ENCODE measurements at places on chromosomes 6 and 20. TPM values are rescaled to one million over a fixed set of nuclear protein-coding genes. Genes with fewer than 3 reads are reported as not detected.

GRCh38 chr6:47733879-47734558 lies 35.6 kb downstream of the ADGRF4 start:
- no peak overlapping the region for H3K27ac ChIP-seq
- DNase-seq = no peak
- H3K4me1 ChIP-seq = no peaks in the 10 kb centered on the region
- no peak overlapping the region for H3K4me3 ChIP-seq

Gene POPDC3
- polyA plus RNA-seq = not detected

GRCh38 chr6:149450679-149451375 lies 34.0 kb downstream of the ZC3H12D start:
- peak overlapping the region; percentile 71 for H3K4me3 ChIP-seq
- no peak overlapping the region for H3K27ac ChIP-seq

DNA sequence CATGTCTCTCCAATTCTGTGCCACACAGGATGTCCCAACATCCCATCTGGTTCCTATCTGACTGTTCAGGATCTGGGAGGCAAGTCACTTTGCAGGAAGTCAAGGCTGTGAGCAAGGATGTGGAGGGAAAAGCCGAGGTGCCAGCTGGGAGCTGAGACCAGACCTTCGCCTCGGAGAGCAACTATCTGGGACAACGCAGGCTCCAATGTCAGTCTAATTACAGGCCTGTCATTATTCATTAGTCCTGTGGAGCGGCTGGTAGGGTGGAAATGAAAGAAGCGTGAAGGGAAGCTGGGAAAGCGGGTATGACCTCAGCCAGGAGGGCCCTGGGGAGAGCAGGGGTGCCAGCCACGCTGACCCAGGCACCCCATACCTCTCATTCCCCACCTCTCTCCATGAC lies 147.3 kb downstream of the UNC5CL start:
- H3K4me3 ChIP-seq = no peak overlapping the region
- H3K36me3 ChIP-seq = no peaks in the 10 kb centered on the region
- no peak overlapping the region for H3K27ac ChIP-seq

Gene ETV7
- polyA plus RNA-seq = 0.60 TPM

- peaks cover 12% of the 10 kb centered on the region for H3K27me3 ChIP-seq
- no peak for DNase-seq
- H3K36me3 ChIP-seq = no peaks in the 10 kb centered on the region
- H3K4me3 ChIP-seq = no peak overlapping the region
- H3K4me1 ChIP-seq = peaks cover 20% of the 10 kb centered on the region
These were observed 106.9 kb downstream of the SLC22A3 start for GRCh38 chr6:160455081-160455480.

GRCh38 chr6:134732763-134733162 lies 217.1 kb downstream of the ALDH8A1 start:
- no peaks in the 10 kb centered on the region for H3K36me3 ChIP-seq
- H3K4me1 ChIP-seq = no peaks in the 10 kb centered on the region
- H3K27me3 ChIP-seq = peaks cover 5% of the 10 kb centered on the region
- H3K27ac ChIP-seq = no peak overlapping the region
- no peak for DNase-seq

DNA sequence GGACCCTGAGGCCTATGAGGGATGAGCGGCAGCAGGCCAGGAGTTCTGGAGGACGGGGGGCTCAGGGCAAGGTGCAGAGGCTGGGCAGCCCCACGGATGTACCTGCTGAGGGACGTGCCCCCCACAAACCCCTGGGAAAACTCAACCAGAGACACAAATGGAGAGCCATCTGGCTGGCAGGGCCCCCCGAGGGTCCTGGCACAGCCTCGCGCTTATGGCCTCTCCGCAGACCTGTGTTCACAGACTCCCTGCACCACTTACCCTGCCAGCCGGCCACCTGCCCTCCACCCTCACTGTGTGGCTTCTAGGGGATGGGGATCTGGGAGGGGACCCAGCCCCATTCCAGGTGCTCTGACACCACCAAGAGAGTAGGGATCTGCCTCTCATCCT lies 3.4 kb upstream of the ZBTB46 start:
- H3K27ac ChIP-seq = no peak overlapping the region
- H3K27me3 ChIP-seq = peaks cover 6% of the 10 kb centered on the region
- H3K4me3 ChIP-seq = no peak overlapping the region
- H3K36me3 ChIP-seq = no peaks in the 10 kb centered on the region
- peaks cover 11% of the 10 kb centered on the region for H3K4me1 ChIP-seq

Gene BPIFA2
- not detected for polyA plus RNA-seq

DNA sequence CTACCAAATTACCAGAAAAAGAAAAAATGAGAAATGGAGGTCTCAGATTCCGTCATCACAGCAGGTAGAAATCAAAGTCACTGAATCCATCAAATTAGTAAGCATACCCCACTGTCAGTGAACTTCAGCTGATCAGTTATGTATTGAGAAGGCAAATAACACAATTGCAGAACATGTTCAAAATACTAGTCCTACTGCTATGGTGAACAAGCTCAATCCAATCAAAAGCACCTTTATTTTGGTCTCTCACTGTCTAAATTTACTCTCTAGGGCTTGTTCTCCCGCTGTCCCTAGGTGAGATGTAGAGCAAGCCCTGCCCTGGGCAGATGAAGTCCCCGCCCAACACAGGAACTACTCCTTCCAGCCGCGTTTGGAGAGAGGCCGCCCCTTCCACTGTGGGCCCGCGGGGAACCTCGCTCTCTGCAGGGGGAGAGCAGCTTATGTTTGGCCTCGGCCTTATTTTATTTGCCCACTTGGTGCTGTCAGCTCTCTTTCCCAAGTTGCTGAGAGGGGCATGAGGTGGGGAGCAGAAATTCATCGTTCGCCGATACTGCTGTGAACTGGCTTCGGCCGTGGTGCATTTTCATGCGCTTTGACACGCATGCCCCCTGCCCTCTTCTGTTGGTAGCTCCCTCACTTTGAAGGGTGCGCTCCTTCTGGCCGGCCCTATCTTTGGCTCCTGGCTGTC lies 14.3 kb upstream of the MAP1LC3A start:
- no peak overlapping the region for H3K27ac ChIP-seq
- peak overlapping the region; percentile 75 for H3K4me3 ChIP-seq
- peaks cover 11% of the 10 kb centered on the region for H3K4me1 ChIP-seq
- H3K36me3 ChIP-seq = peaks cover 22% of the 10 kb centered on the region

Gene TAGAP
- 97.4 TPM for polyA plus RNA-seq

DNA sequence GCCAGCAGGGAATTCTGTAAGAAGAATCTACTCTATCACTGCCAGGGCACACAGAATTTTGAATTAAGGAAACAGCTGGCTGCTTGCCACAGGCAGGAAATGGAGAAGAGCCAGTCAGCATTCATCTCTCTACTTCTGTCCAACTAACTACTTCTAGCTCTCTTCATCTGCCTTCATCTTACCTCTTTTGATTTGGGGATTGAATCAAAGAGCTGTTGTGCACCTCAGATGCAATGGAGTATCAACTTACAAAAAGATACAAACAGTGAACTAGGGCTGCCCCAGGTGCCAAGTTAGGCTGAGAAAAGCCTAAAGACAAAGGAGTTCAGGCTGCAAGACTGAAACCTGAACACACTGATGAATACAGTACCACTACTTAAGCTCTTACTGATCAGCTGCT lies 82.0 kb downstream of the PTPRK start:
- no peak overlapping the region for H3K4me3 ChIP-seq
- H3K36me3 ChIP-seq = peaks cover 5% of the 10 kb centered on the region
- no peak for DNase-seq
- H3K4me1 ChIP-seq = no peaks in the 10 kb centered on the region
- H3K27ac ChIP-seq = no peak overlapping the region

Gene CST1
- not detected for polyA plus RNA-seq

Gene B3GAT2
- polyA plus RNA-seq = 0.43 TPM

Gene ARMC12
- polyA plus RNA-seq = 0.30 TPM

Gene SAMD3
- polyA plus RNA-seq = 19.2 TPM

DNA sequence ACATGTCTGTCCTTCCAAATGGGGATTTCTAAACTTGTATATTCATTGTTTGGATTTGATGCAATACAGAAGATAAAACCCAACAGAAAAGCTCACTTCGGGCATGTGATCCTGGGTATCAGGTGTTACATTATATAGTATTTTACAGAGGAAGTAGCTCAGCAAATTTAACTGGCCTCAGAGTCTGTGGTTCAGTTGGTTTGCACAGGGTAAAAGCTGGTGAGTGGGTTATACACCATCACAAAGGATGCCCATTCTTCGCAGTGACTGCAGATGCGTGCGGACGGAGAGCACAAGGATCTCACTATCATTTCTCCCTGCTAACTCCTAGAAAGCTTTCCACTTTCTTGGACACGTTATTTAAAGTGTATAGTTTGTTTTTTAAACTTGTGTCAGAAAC lies 236.7 kb downstream of the TMEM242 start:
- no peaks in the 10 kb centered on the region for H3K27me3 ChIP-seq
- H3K27ac ChIP-seq = no peak overlapping the region
- peaks cover 44% of the 10 kb centered on the region for H3K4me1 ChIP-seq

Gene GJA1
- not detected for polyA plus RNA-seq

DNA sequence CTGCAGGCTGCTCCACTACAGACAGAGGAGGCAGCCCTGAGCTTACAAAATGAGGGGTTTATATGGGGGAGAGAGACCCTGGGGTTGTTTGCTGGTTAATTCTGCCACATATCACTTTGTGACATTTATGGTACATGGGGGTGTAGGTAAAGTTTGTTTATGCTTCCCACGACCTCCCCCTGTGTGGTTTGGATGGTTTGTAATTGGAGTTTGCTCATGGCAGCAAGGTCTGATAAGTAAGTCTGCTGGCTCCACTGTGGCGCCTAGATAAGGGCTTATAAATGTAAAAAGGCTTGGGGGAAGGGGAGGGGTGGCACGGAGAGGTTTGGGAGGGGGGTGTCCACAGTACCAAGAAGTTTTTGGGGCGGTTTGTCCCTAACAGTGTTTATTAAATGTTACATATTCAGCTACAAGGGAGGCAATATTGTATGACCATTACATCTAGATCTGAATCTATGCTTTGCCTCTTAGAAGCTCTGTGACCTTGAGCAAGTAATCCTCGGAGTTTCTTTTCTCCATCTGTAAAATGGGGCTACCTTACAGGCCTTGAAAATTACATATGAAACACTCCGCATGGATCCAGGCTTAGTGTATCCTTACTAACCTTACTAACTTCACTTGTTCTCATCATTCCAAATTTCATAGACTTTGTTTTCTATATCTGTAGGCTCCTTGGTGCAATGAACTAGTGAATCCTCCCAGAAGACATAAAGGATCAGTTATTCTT lies 204.8 kb upstream of the NOX3 start:
- no peaks in the 10 kb centered on the region for H3K4me1 ChIP-seq
- H3K4me3 ChIP-seq = no peak overlapping the region
- no peak for DNase-seq
- peaks cover 3% of the 10 kb centered on the region for H3K36me3 ChIP-seq

Gene OTOR
- not detected for polyA plus RNA-seq

Gene CTCFL
- not detected for polyA plus RNA-seq

GRCh38 chr6:134686071-134686470 lies 263.8 kb downstream of the ALDH8A1 start:
- no peak overlapping the region for H3K27ac ChIP-seq
- no peaks in the 10 kb centered on the region for H3K4me1 ChIP-seq

DNA sequence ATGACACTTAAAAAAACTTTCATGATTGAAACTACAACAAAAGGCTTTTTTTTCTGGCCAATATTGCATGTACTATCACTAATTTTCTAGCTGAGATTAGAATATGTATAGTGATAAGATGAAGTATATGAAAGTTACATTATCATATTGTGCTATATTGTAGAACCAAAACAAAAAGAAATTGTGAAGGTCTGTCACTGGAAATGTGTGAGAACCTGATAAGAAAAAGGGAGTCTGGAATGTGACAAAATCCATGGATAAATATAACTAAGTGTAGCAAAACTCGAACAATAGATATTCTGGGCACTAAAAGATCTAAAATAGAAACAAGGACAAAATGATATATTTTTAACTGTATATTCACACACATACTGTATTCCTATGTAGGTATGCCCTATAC lies 36.7 kb upstream of the FAM135A start:
- no peak for DNase-seq
- peaks cover 18% of the 10 kb centered on the region for H3K27me3 ChIP-seq
- H3K36me3 ChIP-seq = no peaks in the 10 kb centered on the region
- H3K27ac ChIP-seq = no peak overlapping the region

Gene SLC17A3
- not detected for polyA plus RNA-seq

DNA sequence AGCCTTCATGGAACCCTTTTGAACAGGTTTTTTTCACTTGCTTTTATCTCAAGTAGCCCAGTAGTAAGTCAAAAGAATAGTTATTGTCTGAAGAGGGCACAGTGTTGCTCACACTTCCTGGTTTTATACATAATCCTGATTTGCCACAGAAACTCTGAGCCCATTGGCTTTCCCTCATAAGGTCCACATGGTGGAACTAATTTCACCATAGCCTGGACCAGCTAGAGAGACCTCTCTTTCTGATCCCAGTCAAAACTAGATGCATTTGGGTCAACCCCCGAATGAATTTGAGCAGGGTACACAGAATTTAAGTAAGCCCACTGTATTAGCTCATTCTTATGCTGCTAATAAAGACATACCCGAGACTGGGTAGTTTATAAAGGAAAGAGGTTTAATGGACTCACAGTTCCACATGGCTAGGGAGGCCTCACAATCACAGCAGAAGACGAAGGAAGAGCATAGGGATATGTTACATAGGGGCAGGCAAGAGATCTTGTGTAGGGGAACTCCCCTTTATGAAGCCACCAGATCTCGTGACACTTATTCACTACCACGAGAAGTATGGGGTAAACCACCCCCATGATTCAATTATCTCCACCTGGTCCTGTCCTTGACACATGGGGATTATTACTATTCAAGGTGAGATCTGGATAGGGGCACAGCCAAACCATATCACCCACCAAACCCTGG lies 6.2 kb downstream of the RWDD2A start:
- H3K4me1 ChIP-seq = peaks cover 15% of the 10 kb centered on the region
- no peak overlapping the region for H3K27ac ChIP-seq
- no peaks in the 10 kb centered on the region for H3K36me3 ChIP-seq
- no peak for DNase-seq
- no peaks in the 10 kb centered on the region for H3K27me3 ChIP-seq

DNA sequence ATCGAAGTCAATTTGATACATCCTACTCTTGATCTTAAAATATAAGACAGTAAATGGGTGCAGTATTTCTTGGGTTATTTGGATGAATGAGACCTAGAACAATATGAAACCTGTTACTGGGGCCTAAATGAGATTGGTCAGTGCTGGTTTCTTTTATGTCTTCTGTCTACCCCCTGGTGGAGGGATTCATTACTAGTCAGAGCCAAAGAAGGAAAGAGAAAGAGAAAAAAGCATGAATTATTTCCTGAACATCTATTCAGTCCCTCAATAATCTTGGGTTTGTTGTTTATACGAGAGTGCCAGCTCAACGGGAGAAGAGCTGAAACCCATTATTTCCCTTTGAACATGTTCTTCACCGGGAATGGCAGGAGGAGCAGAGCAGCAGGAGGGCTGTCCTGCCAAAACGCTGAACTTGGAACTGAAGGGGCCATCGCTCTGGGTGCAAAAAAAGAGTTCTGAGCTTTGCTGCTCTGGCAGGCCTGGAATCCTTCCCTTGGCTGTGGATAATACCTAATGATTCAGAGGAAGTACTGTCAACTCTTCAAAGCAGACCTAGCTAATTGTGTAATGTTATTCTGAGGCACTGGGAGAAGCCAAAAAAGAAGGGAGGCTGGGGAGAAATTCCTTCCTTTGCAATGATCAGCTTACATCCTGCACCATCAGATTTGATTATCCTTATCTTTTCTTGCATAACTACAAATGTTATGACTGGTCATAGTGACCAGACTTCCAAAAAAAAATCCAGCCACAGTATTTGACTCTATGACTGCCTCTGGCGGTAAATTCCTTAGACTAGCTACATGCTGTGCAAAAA lies 72.0 kb downstream of the BLOC1S5 start:
- no peak overlapping the region for H3K4me3 ChIP-seq
- H3K36me3 ChIP-seq = peaks cover 14% of the 10 kb centered on the region
- H3K4me1 ChIP-seq = no peaks in the 10 kb centered on the region
